Retinal pigment epithelial cell (primary cell): ENCODE measurements at places on chromosomes 5 and 9.

DNA sequence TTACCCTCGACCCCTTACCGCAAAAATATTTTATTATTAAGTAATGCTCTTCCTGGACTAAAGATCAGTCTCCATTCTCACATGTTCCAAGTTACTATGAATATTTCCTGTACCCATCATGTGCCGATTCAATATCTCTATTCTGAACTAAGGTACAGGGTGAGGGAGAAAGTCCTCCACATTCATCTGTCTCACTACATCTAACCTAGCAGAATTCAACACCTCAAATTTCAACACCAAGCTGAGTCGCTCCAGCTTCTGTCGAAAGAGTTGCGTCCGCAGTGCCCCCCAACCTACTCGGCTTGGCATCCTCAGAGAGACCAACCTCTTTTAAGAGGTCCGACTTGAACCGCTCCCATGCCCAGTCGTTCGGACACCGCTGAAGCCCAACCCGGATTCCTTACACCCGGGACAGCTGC, 1.0 kb downstream of the CERT1 start:
- DNase-seq: no peak

- peak; percentile 63 for DNase-seq
Observed at GRCh38 chr9:16627967-16628366, 242.5 kb downstream of the BNC2 start.

DNA sequence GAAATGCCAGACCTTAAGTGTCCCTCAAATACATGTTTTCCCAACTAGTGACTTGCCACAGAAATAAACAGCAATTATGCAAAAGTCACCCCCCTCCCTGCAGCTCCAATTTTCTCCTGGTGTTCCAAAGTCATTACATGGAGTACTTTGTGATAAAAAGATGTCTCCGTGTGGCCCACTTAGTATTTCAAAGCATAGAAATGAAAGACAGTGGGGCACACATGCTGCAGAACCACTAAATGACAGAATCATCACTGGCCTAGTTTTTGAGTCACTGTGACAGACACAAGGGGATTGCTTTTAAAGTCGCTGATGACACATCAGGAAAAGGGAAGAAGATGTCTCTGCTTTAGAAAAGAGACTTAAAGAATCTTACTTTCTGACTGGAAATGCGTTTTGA, 323.4 kb downstream of the PSAT1 start:
- no peak for DNase-seq

GRCh38 chr5:91840412-91840811, 457.3 kb upstream of the ARRDC3 start:
- peak; percentile 51 for DNase-seq

- no peak for DNase-seq
Observed at GRCh38 chr5:107383414-107383813, 287.3 kb downstream of the EFNA5 start.

DNA sequence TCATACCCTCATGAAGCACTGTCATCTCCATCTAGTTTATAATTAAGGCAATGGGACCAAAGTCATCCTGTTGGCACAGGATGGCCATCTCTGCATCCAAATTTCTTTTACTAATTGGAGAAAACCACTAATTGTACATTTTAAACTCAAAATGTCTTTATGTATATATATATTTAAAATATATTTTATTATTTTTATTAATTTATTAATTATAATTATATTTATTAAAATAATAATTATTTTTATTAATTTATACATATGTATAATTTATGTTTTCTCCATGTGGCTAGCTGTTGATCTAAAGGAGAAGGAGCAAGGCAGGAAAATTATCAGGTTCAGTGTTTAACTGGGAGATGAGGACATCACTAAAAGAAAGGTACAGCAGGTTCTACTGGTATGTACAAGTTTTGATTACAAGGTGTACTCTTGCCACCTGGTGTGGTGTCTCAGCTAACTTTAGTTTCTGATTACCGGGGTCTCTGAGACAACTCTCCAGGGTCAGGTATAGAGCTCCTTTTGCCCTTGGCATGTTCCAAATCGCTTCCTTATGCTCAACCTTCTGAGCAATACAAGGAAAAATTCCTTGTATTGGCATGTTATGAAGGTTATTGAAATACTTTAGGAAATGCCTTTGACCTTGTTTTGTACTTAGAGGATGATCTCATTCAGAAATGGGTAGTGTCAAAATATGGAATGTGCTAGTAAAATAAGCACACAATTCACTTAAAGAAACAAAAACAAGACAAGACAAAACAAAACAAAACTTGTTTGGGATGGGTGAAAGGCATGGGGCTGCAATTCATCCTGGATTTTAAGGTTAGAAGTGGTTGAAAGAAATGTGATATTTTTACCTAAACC, 79.6 kb downstream of the GHR start:
- DNase-seq: no peak

DNA sequence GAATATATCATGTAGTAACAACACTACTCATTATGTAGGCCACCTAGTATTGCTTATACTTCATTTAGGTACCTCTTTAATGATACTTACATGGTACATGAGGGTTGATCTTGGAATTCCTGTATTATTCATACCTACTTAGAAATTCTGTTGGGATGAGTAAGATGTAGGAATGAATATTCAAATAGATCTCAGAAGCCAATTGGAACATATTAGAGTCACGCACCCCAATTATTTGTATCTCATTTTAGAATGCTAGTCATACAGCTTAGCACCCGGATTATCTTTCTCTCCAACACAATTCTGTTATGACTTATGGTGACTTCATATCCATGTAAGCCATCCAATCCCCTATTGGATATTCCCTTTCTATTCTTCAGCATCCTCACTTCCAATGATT, 106.7 kb upstream of the SH3GL2 start:
- no peak for DNase-seq

- DNase-seq: no peak
Observed at GRCh38 chr9:82375041-82375440, 386.5 kb downstream of the SPATA31D1 start.

DNA sequence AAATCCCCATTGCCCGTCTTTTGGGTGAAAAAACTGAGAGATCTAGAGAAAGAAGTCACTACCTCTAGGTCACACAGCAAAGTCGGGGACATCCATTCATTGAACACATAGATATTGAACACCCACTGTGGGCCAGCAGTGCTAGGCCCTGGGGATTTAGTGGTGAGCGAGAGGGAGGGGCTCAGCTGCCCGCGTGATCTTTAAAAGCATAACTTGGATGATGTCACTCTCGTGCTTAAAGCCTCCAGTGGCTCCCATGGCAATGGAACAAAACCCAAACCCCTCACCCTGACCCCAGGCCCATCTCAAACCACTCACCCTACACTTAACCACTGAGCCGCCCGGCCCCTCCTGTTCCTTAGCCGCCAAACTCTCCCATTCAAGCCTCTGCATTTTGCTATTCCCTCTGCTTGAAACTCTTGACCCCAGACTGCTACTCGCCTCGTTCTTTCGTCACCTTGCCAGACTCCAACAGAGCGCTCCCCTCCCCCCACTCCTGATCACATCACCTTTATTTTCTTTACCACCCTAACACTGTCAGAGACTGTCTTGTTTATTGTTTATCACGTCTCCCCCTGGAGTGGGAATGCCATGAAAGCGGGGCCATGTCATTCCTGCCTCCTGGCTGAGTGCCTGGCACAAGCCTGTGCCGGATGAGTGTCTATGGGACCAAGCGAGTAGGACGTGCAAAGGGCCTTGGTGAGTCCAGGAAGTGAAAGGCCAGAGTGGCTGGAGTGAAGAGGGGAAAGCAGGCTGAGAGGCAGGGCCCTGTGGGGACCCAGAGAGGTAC, 710 bp upstream of the PIP5KL1 start:
- DNase-seq: peak; percentile 68

DNA sequence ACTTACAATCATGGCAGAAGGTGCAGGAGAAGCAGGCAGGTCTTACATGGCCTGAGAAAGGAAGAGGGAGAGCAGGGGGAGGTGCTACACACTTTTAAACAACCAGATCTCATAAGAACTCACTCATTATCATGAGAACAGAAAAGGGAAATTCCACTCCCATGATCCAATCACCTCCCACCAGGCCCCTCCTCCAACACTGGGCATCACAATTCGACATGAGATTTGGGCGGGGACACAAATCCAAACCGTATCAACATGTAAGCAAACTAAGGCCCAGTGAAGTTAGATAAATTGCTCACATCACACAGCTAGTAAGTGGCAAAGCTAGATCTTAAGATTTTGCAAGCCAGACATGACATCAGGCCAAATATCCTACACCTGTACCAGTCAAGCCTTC, 48.3 kb upstream of the RIC1 start:
- no peak for DNase-seq

GRCh38 chr5:32261198-32261597, 51.5 kb downstream of the MTMR12 start:
- no peak for DNase-seq

GRCh38 chr5:22844155-22844554, 9.0 kb downstream of the CDH12 start:
- no peak for DNase-seq

GRCh38 chr9:2351324-2351723, 270.3 kb upstream of the VLDLR start:
- DNase-seq: no peak

- DNase-seq: no peak
Observed at GRCh38 chr5:172389578-172390112, 64.7 kb downstream of the SH3PXD2B start.

GRCh38 chr9:136666372-136667213, 3.9 kb downstream of the EGFL7 start:
- no peak for DNase-seq

- no peak for DNase-seq
Observed at GRCh38 chr5:154862766-154863165, 4.3 kb downstream of the CNOT8 start.

GRCh38 chr5:97107318-97107717, 35.1 kb downstream of the LIX1 start:
- DNase-seq: no peak

DNA sequence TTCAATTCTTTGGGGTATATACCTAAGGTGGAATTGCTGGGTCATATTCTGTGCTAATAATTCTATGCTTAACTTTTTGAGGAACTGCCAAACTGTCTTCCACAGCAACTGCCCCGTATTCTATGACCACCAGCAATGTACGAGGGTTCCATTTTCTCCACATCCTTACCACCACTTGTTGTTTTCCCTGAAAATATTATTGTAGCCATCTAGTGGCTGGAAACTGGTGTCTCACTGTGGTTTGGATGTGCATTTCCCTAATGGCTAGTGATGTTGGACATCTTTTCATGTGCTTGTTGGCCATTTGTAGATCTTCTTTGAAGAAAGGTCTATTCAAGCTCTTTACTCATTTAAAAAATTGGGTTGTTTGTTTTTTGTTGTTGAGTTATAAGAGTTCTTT, 30.7 kb downstream of the MSX2 start:
- DNase-seq: no peak

- no peak for DNase-seq
Observed at GRCh38 chr5:180823940-180824629, 21.5 kb upstream of the MGAT1 start.

DNA sequence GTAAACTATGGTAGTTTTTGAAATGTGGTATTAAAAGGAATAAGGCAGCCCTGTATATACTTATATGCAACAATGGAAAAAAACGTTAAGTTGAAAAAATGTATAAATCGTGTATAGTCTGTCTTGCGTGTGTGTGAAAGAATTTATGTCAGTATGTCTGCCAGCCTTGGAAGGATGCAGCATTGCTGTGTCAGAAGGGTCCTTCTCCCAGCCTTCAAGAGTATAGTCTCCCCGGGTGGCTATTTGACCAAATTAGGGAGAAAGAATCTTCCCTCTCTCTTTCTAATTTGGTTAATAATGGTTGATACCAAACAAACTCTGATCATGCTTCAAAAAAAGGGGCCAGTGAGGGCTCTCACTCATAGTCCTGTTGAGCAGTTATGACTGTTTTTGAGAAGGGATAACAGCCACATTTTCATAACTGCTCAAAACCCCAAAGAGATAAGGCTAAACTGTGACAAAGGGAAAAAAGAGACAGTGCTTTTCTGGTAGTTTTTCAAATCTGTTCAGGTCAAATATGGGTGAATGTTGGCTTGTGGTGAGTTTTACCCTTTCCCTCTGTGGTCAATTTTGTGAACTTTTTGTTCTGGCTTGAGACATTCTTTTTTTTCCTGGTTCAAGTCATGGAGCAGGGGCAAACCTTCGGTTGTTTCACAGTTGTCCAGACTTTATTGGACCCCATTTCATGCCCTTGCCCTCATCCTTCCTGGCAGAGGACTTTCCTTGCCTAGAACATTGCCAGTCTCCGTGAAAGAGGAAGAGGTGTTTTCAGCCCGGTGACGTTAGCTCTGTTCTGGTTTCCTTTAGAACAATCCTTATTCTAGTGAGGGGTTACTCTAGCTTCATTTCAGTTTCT, 21.0 kb downstream of the SNX30 start:
- DNase-seq: no peak

- DNase-seq: no peak
Observed at GRCh38 chr9:13731637-13732036, 452.1 kb upstream of the MPDZ start.

DNA sequence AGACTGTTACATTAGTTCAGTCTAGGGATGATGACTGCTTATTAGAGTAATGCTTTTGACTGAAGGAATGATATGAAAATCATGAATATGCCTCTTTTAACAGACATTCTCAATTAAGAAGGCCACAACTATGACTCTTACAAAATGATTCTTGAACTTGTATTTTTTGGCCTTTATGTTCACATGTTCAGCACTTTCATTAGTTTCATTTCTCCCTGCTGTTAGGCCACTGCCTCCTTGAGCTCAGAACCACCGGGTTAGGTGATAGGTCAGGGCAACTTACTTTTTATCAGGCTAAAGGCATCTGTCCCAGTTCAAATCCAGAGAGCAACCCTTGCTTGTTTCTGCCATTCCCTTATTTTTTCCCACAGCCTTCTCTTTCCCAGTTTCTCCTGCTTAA, 235.2 kb upstream of the ELL2 start:
- DNase-seq: no peak

GRCh38 chr9:107971241-107971640, 481.7 kb upstream of the KLF4 start:
- DNase-seq: no peak

DNA sequence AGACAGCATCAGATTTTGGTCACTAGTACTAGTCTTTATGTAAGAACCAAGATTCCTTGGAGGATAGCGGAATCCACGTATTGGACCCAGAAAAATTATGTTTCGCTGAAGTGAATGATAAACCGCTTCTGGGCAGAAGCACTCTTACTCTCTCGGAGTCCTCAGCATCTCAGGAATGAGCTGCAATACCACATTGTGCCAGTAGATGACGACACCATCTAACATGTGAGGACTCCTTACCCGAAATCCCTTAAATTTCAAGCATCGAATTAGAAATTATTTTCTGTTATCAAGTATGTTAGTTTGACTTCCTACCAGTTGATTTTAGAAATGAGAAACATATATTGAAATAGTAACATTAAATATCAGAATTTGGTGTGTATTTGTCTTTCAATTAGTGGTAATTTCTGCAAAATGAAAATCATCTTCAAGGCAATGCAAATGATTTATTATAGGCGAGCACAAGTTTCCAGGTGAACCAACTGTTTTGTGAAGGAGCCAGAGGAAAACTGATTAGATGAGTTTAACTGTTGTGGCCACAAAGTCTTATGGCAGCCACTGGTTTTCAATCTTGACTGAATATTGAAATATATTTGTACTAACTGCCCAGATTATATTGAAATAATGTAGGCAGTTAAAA, 66.0 kb upstream of the CAMK4 start:
- peak; percentile 23 for DNase-seq
